ENCODE measurements at places on chromosomes 13 and 19.
A peak's percentile ranks its signal among the peaks of the same experiment; 100 is the strongest.

DNA sequence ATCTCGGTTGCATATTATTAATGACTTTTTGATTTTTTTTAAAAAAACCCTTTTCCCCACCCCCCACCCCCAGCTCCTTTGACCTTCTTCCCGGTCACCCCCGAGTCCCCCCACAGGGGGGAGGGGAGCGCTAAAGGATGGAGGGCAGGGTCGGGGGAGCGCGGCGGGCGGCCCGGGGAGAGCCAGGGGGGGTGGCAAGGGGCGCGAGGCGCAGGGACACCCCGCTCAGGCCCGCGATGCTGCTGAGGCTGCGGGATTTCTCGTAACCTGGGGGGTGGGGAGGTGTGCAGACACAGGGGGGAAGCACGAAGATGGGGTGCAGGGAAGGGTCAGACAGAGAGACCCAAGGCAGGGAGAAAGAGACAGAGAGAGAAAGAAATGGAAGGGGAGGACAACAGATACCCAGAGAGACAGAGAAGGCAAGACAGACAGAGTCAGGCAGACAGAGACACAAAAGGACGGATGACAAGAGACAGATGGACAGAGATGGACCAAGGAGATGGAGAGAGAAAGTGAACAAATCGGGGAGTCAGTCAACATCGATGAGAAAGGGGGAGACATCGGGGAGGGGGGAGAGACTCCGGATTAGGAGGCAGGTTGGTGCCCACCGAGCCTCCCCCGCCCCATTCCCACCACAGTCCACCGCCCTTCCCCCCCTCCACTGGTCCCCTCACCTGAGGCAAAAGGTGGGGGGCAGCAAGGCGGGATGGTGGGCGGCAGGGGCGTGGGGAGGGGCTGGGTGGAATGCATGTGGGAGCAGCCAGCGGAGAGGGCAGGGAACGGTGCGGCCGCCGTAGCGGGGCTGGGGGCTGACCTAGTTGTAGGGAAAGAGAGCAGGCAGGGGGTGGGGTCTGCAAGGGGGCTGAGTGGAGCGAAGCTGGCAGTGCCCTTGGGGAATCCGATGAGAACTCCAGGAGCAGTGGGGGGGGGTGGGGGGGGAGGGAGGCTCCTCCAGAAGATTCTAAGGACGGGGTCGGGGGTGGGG is 14.2 kb downstream of the KCNC3 start:
- no peak for DNase-seq

DNA sequence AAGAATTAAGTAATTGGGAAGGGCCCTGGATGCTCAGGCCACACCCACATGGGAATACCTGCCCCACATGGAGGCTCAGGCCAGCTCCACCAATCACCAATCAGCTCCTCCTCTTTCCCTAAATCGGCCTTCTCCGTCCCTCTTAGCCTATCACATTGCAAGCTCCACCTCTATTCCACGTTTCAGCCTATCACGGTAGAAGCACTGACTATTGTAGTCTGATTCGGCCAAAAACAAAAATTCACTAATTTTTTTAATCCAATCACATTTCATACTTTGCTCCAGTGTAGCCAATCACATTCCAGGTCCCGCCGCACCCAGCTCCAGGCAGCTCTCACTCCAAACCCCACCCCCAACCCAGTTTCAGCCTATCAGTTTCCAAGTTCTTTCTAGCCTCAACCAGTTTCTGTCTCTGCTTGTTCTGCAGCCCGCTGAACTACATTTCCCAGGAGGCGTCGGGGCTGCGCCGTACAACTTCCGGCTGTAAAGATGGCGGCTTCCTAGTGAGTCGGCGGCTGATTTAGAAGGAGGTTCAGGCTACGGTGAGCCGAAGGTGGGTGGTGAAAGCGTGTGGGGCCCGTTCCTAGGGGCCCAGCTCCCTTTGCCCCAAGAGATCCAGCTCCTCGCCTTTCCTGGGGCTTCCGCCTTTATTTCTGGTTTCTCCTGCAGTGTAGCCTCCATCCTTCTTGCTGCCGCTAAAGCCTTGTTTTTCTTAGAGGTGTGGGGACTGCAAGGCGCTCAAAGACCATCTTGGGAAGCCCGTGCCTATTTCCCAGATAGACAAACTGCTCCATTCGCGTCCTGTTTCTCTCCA is at the start of gene BABAM1:
BABAM1 (plus strand) TSS at position 469 of the 814 bp plus-strand sequence. CDS start 1,364 bp downstream, outside the sequence.
- peak; percentile 99 for DNase-seq

DNA sequence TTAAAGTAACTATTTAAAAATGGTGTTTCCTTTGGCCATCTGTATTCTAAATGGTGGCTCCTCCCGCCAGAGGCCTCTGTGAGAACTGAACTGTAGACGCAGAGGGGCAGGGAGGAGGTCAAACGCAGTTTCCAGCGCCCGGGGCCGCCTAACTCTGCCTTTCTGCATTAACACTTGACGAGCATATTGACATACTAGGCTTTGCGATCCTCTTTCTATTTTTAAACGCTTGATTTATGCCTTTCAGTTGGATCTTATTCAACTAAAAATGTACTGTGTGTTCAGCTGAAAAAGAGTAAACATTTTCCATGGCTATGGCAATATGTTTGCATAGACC is 74.7 kb downstream of the SPACA7 start:
- no peak for DNase-seq

- DNase-seq, result peak; percentile 20
Observed at GRCh38 chr13:41465241-41465847, 8.0 kb downstream of the RGCC start.

DNA sequence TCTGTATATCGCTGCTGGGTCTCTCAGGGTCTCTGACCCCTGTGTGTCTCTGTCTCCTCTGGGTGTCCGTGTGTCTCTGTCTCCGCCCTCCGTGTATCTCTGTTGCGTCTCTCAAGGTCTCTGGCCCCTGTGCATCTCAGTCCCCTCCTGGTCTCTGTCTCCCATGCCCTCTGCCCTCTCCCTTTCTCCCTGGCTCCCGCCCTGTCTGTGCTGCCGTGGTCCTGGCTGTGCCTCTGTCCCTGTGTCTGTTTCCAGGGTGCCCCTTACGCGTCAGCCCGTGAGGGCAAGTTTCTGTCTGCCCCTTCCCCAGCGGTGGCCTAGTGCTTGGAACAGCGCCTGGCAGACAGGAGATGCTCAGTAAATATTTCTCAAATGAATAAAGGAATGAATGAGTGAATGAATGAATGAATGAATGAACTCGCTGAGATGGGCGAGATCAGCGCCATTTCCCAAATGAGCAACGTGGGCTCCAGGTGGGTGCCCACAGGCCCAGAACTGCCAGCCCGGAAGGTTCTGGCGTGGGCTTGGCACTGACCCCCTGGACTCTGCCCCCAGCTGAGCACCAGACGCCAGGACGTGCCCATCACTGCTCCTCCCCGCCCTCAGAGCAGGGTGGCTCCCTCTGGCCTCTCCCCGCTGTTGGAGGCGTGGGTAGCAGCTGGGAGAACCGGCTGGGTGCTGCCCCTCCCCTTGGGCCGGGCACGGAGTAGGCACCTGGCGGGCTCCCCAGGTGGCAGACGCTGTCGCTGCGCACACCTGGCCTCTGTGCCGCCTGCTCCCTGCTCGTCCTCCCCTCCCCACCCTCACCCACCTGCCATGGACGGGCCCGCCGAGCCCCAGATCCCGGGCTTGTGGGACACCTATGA is at the start of gene SULT2B1:
SULT2B1 (plus strand) TSS at position 736 of the 866 bp plus-strand sequence; CDS start at position 817, 81 bp downstream.
- no peak for DNase-seq

DNA sequence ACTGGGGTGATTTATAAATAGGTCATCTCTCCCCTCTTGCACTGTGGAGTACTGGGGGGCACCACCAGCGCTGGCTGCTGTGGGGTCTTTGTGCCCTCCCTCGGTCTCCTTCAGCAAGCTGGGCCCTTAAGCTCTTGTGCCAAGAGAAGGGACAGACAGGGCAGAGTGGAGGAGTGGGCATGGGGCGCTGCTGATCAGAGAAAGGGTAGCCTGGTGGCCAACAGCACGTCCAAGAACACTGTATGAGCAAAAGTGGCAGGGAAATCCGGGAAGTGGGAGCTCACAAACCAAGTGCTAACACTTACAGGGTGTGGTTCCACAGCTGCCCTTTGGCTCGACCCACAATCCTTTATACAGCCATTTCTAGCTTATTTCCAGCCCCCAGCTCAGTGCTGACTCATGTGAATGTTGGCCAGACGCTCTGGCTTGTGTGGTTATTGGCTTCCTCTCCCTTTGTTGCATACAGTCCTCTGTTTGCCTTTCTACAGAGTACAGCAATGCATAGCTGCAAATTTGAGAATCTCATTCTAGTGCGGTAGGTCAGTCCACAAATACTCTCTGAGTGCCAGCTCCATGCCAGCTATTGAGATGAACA is 298.8 kb downstream of the SHISA2 start:
- peak; percentile 88 for DNase-seq

- DNase-seq, result no peak
Observed at GRCh38 chr13:44393391-44393790, 19.8 kb downstream of the SERP2 start.

GRCh38 chr13:50149932-50150331 is 134.7 kb downstream of the KCNRG start:
- DNase-seq, result no peak

GRCh38 chr13:20441879-20442278 is 83.8 kb downstream of the CRYL1 start:
- no peak for DNase-seq

DNA sequence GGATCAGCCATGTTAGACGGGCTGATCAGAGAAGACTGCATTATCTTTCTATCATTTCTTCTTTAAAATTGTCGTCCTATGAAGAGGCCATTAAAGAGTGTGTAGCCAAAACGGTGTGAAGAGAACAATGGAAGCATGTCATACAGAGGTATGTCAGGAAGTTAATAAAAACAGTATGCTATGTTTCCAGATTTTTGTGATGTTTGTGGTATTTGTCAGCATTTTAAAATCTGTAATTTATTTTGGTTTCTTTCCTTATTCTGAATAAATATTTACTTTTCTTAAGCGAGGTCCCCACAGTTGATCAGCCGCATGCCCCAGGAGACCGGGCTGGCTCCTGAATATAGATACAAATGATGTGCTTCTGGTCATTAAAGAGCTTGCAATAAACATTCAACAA is 142.9 kb upstream of the SERP2 start:
- DNase-seq, result peak; percentile 45

DNA sequence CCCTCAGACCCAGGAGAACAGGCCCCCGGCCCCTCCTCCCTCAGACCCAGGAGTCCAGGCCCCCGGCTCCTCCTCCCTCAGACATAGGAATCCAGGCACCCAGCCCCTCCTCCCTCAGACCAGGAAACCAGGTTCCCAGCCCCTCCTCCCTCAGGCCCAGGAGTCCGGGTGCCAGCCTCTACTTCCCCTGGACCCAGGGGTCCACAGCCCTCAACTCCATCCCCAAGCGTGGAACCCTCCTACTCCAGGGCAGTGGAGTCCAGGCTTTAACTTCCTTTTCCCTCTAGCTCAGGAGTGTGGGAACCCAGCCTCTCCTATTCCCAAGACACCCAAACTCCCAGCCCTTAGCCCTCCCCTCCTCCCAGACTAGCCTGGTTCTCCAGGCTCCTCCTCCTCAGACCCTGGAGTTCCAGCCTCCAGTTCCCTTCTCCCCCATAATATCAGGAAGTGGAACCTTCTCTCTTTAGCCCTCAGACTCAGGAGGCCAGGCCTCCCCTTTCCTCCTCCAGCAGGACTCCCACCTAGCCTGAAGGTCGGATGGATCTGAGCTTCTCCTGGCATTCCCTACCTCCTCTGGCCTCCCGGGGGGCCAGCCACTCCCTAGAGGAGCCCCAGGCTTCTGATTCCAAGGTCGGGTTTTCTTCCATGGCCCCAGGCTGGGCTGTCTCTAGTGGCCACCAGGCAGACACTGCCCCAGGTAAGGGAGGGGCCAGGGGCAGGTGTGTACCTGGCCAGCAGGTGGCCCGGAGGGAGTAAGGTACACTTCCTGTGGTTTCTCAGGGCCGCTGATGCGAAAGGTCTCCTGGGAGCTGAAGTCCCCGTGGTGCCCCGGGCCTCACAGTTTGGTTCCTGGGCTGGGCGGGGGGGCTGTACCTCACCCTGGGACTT is at the start of gene TMC4:
TMC4 (minus strand) TSS at position 690 of the 888 bp plus-strand sequence; CDS start at position 647, 43 bp downstream.
- DNase-seq, result no peak

GRCh38 chr13:21723807-21724505 is 53.1 kb downstream of the FGF9 start:
- no peak for DNase-seq

DNA sequence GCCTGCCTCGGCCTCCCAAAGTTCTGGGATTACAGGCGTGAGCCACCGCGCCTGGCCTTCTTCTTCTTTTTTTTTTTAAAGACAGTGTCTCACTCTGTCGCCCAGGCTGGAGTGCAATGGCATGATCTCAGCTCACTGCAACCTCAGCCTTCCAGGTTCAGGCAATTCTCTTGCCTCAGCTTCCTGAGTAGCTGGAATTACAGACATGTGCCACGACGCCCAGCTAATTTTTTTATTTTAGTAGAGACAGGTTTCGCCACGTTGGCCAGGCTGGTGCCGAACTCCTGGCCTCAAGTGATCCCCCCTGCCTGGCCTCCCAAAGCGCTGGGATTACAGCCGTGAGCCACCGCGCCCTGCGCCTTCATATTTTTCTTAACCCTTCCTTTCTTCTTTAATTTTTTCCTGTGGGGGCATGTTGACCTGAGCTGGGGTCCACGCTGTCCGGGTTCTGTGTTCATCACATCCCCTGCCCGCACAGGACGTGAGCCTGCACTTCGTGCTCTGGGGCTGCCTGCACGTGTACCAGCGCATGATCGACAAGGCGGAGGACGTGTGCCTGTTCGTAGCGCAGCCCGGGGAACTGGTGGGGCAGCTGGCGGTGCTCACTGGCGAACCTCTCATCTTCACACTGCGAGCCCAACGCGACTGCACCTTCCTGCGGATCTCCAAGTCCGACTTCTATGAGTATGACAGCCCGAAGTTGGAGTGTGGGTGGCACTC is 14.1 kb downstream of the PNPLA6 start:
- DNase-seq, result no peak

DNA sequence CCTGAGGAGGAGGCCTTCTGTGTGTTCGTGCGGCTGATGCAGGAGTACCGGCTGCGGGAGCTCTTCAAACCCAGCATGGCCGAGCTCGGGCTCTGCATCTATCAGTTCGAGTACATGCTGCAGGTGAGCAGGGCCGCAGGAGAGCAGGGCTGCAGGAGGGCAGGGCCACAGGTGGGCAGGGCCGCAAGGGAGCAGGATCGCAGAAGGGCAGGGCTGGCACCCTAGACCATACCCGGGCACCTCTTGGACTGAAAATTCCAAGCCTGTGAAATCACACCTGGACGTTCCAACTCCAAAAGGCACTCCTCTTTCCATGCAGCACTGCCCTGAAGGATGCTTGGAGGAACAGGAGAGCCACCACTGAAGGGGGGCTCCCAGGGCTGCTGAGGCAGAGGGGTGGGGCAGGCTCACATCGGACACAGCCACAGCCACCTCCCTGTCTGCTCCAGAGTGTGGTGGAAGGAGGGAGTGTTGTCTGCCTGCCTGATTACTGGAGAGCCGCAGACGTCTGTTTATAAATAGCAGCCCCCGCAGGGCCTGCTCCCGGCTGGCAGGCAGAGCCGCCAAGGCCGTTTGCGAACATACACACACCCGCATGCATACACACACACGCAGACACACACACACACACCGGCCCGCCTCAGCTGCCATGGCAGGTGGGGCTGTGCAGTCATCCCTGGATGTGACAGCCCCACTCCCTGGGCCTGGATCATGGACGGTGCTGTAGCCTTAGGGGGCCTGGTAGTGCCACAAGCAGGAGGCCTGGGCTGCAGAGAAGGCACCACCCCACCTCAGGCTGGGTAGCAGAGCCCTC is 20.2 kb downstream of the EVI5L start:
- DNase-seq, result no peak

DNA sequence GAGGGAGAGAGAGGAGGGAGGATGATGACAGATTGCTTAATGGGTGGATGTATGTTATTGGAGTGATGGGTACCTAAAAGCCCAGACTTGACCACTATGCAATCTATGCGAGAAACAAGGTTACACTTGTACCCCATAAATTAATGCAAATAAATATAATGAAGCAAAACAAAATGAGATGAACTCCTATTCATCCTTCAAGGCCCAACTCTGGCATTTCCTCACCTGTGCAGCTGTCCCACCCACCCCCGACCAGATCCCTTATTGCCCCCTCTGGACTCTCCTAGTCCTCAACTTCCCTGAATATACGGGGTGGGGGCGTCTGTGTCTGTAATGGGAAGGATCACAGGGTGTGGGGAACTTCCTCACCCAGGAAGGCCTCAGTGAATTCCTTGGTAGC is 4.1 kb downstream of the PGLYRP2 start:
- no peak for DNase-seq

Data from adipocyte (in vitro differentiated cells).